ENCODE measurements at places on chromosomes 11 and 22.

DNA sequence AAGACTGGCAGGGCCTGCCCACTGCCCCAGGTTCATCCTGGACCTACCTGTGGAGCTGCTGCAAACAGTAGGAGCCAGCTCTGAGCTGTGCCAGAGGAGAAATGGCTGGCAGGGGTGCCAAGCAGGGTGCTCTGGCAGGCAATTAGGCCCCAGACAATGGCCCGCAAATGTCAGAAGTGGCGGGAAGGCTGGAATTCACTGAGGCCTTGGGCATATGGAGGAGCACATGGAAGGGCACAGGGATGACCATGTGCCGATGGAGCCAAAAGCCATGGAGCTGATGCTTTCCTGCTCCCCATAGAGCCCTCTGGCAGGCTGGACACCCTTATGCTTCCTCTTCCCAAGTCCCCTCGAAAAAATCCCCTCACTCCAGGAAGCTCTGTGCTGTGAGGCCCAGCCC lies 62.0 kb downstream of the BUD13 start:
- DNase-seq = no peak

DNA sequence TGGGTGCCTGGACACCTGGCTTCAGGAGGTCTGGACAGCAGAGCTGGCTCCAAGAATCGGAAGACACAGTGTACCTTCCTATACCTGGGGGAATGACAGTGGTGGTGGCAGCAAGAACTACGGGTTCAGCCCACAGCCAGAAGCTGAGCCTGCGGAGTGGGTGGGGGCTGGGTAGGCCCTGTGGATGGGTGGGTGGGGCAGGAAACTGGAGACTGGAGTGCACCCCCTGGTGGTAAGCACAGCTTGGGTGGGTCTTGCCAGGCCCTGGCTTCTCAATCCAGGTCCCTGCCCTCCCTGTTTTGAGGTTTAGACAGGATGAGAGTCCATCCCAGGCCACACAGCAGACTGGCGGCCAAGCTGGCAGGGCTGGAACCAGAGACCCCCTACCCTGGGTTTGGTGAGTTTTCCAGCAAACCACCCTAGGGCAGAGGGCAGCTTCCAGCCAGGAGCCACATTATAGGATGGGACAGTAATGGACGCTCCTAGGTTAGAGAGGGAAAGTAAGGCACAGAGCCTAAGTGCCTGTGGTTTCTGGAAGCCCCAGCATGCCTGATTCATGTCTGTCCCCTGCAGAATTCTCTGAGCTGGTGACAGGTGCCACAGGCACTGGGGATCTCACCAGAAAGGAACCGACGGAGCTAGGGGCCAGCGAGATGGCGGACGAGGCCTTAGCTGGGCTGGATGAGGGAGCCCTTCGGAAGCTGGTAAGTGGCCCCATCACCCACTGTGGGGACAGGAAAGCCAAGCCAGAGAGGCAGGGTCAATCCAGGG lies 1.7 kb downstream of the SMTN start:
- peak; percentile 71 for DNase-seq

DNA sequence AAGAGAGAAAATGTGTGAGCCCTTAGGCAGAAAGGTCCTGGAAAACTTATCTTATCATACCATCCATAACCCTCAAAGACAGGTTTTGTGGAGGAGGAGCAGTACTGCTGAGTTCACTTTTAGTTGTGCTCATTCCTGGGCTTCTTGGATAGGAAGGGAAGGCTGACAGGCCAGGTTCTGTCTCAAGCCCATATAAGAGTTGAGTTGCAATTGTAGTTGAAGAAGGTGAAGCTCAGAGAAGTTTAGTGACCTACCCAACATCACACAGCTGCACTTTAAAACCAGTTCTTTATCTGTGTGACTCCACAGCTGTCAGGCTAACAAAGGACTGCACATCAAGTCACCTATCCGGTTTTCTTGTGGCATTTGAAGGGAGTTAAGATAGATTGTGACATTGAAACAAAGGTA lies 13.0 kb downstream of the TEAD1 start:
- no peak for DNase-seq

DNA sequence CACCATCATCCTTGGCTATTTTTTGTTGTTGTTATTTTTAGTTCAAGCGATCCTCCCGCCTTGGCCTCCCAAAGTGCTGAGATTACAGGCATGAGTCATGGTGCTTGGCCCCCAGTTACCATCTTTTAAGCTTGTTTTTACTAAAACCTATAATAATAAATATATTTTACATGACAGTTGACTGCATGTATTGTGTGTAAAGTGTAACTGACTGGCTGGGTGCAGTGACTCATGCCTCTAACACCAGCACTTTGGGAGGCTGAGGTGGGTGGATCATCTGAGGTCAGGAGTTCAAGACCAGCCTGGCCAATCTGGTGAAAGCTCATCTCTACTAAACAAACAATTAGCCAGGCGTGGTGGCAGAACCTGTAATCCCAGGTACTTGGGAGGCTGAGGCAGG lies 386.2 kb downstream of the TENM4 start:
- DNase-seq = no peak

DNA sequence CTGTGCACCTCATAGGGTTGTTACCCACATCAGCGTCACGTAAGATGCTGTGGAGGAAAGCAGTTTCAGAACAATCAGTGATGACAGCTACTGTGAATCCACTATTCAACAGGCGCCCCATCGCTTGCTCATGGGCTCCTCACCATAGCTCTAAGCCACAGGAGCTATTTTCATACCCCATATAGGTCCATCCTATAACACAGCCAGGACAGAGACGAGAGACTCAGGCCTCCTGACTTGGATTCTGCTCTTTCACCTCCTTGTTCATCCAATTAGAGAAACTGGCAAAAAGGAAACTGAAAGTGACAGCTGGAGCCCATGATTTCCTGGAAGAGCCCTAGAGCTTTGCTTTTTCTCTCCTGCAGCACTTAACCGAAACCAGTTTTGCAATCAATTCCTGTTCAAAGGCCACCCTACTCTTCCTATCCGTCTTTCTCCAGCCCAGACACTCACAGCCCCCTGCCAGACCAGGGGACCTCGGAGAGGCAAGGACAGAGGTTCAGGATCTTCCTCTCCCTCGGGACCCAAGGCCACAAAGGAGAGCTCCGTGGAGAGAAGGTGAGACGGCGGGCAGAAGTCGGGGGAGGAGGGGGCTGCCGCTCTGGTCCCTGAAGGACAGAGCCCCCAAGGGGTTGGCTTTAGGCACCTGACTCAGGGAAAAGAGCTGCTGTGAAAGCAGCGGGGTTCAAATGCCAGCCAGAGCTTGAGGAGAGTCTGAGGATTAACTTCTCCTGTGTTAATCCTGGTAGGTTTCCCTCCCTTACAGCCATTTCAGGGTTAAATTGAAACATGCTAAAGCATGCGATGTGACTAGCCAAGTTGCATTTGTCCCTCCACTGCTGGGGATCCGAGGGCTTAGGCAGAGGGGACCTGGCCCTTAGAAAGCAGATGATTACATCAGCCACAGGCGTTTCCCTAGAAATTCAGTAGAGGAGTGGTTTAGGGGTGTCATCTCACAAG lies at the start of gene APOL6:
Gene APOL6 (plus strand): TSS at position 381 of the 960 bp plus-strand sequence. CDS start 7,980 bp downstream, outside the sequence.
- DNase-seq = peak; percentile 53

DNA sequence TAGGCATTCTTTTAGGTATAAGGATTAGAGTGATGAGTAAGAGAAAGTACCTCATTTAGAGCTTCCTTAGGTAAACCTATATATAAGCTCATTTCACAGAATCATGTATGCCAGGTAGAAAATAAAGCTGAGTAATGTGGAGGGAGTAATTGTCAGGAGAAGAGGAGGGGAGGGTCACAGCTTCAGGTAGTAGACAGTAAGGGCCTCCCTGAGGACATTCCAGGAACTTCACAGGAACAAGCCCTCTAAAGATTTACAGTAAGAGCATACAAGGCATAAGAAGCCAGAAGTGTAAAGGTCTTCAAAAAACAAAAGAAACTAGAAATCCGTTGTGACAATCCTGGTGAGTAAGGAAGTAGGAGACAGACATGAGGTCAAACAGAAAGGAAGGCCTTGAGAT lies 57.6 kb downstream of the USP47 start:
- no peak for DNase-seq

DNA sequence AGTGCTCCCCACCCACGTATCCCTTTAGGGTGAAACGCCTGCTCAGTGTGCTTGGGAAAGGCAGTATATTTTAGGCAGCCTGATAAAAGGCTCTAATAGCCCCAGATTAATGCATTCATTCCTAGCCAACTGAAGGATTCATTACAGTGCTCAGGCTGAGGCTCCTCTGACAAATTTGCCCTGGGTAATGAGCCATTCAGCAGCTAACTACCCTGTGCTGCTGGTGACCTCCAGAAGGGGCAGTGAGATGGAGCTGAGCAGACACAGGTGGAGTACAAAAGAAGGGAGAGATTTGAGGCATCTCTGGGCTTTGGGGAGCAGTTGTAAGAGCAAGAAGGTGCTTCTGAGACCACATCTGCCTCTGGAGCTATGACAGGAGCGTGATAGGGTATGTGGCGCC lies 817.0 kb downstream of the NTM start:
- no peak for DNase-seq

GRCh38 chr11:29844701-29845379 lies 172.0 kb downstream of the KCNA4 start:
- no peak for DNase-seq

GRCh38 chr11:65849771-65850216 lies 8.2 kb downstream of the CFL1 start:
- DNase-seq = no peak

DNA sequence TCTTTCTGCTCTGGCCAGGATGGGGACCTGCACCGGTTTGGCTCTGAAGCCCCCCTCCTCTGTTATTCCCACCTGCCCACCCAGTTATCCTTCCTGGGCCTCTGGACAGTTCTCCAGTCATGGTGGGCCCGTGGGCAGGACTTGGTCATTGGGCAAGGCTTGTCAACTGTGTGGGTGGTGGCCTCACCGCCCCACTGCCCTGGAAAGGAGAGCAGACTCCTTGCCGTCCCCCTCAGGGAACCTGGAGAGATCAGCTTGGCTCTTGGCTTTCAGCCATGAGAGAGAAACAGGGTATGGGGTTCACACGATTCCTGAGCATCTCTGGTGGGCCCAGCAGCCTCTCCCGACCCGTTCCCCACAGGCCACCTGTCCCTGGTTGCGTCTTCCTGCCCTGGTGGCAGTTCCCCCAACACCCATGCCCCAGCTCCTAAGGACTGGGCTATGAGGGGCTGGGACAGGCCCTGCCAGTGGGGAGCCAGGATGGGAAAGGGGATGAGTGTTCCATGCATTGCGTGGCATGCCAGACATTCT lies 92.3 kb downstream of the MORC2 start:
- no peak for DNase-seq

DNA sequence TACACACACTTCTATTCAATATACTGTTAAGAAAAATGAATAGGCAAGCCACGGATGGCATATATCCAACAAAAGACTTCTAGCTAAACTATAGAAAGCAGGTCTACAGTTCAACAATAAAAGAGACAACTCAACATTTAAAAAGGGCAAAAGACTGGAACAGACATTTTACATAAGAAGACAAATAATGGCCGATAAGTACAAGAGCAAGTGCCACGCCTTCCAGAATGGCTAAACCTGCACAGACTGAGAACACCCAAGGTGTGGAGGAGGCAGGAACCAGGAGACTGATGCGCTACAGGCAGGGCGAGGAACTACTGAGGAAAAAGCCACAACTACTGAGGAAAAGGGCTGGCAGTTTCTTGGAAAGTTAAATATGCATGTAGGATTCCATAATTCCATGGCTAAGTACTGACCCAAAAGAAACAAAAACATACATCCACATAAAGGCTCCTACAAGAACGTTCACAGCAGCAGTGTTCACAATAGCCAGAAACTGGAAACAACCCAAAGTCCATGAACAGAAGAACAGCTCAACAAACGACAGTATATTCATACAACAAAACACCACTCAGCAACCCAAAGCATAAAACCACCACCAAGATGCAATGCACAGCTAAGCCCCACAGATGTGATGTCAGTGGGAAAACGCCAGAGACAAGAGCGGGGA lies 9.6 kb upstream of the MOB2 start:
- DNase-seq = no peak

GRCh38 chr11:92775003-92775676 lies 194.3 kb upstream of the MTNR1B start:
- no peak for DNase-seq
